ENCODE measurements at places on chromosomes 3 and 15.

- DNase-seq, result no peak
Measured at GRCh38 chr15:38225381-38225780, 27.3 kb upstream of the SPRED1 start.

GRCh38 chr3:102189956-102190723 lies 244.7 kb upstream of the ZPLD1 start:
- DNase-seq, result no peak

- no peak for DNase-seq
Measured at GRCh38 chr15:84949845-84950569, 31.6 kb upstream of the PDE8A start.

DNA sequence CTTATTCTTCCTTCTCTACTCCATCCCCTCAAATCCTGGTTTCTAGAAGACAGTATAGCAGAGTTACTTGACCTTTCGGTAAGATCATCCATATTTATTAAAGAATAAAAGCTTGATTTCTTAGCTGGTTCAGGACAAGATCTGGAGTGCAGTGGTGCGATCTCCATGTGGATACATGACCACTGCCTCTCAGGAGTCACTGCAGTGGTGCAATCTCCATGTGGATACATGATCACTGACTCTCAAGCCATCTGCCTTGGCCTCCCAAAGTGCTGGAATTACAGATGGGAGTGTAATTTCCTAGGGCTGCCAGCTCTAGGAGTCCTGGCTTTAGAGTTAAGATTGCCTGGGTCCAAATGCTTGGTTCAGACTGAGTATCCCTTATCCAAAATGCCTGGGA lies 16.5 kb downstream of the LARP6 start:
- DNase-seq, result no peak

DNA sequence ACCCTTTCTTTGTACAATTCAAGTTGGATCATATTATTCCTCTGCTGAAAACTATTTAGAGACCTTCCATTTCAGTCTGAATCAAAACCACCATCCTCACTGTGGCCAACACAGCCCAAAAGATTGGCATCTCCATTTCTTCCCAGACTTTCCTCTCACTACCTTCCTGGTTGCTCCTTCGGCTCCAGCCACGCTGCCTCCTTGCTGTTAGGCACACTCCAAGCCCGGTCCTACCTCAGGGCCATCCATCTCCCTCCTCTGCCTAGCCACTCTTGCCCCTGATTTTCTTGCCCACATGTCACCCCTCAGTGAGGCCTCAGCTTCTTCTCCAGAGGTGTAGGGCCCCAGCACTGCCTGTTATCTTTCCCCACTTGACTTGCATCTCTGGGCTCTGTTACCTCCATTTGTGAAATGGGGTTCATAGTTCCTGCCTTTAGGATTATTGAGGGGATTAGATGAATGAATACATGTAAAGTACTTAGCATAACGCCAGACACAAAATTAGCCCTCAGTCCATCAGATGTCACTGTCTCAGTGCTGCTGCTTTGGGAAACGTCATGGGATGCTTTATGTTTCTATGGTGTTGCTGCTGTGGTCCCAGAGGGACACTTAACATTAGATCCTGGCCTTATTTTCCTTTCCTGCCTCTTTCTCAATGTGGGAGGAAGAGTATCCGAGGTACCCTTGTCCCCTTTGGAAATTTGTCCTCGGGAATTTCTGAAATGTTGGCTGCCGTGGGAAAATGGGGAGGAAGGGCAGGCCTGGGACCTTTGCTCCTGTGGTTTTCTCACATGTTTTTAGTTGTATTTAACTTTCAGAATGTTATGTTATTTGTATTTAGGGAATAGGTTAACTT lies 31.3 kb downstream of the SNRK start:
- DNase-seq, result no peak

Measured in Daoy (cell line).